ENCODE measurements at places on chromosomes 7 and 10. TPM values are rescaled to one million over a fixed set of nuclear protein-coding genes. Genes with fewer than 3 reads are reported as not detected.

GRCh38 chr10:58299580-58299979 lies 30.6 kb downstream of the CISD1 start:
- peak; percentile 46 for DNase-seq

GRCh38 chr10:91555455-91555854 lies 77.4 kb downstream of the PPP1R3C start:
- DNase-seq, result no peak

- DNase-seq, result peak; percentile 61
Measured at GRCh38 chr7:81333536-81333935, 414.7 kb upstream of the SEMA3C start.

DNA sequence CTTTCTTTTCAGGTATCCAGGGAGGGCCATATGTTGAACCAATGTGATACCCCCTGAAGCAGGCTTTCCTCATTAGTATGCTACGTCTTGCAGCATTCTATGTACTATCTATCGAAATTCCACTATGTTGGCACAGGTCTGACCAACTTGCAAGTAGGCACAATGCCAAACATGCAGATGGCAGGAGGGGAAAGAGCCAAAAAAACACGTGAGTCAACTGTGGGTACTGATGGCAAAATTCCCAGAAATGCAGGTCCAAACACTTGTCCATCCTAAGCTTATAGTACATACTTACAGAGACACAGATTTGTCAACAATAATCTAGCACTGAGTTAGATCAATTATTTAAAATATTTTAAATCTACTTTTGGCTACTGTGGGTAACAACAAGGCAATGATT lies 394.9 kb downstream of the DGKB start:
- DNase-seq, result peak; percentile 83

- peak; percentile 32 for DNase-seq
Measured at GRCh38 chr10:101293007-101293723, 60.8 kb upstream of the BTRC start.

The CXCL12 gene
- 126 TPM for total RNA-seq

The ASZ1 gene
- not detected for total RNA-seq
